ENCODE measurements at places on chromosomes 1 and 21.

DNA sequence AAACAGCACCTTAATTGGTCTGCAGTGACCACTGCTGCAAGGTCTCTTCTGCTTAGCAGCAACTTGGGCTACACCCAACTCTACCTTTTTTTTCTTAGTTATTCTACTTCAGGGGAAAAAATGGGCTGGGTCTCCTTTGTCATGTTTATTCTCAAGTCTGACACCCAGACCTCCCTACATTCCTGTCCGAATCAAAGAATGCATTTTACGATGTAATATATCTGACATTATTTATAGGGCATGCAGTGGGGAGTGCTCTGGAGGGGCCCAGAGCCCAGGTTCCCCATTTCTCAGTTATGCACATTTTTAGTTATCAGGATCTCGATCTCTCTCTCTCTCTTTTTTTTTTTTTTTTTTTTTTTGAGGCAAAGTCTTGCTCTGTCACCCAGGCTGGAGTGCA is 50.5 kb downstream of the OPTC start:
- DNase-seq = no peak

DNA sequence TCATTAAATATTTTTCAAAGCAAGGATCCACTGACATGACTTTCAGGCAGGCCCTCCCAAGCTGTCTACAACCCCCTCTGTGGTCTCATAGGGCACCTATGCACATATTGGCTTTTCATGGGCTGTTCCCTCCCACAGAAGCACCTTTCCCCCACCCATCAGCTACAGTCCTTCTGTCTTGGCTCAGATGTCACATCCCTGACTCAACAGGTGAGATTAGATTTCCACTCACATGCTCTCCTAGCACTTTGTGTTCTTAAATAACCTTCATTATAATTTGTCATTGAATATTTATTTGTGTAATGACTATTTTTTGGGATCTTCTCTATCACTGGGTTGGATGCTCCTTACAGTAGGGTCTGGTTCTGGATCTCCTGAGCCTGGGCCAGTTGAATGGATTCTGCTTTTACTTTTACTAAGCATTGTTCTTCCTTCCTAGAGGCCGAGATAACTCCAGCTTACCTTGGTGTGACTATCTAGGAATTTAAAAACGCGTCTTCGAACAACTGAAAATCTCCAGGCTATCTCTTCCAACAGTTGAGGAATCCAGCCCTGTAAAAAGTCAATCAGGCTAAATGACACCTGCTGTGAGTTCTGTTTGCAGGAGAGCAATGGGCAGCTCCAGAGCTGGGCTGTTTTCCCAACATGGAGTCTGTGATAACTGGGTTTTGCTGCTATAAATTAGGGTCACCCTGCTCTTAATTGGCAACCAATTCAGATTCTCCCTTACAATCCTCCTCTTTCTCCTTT is 16.2 kb downstream of the ROR1 start:
- DNase-seq = no peak

GRCh38 chr21:36796070-36796469 is 97.2 kb downstream of the SIM2 start:
- DNase-seq = no peak

GRCh38 chr1:31696242-31696641 is 7.6 kb downstream of the COL16A1 start:
- DNase-seq = no peak

- DNase-seq = no peak
These were observed 25.2 kb downstream of the AGRN start for GRCh38 chr1:1045129-1045528.

DNA sequence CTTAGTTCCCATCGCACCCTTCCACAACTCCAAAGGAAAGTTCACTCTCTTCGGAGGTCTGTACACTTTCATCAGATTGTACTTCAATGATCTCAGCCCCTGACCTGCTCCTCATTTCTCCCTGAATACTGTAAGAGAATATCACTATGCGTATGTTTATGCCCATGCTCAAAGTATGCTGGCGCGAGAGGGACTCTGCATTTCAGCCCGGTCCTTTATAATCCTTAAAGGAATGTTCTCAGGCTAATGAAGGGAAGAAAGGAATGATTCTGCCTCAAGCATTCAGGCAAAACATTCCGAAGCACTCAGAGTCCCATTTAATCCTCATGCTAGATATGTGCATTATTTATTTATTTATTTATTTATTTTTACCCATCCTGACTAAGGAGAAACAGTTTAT is 76.8 kb downstream of the PLD5 start:
- no peak for DNase-seq
